ENCODE measurements at places on chromosomes 12 and 14.

DNA sequence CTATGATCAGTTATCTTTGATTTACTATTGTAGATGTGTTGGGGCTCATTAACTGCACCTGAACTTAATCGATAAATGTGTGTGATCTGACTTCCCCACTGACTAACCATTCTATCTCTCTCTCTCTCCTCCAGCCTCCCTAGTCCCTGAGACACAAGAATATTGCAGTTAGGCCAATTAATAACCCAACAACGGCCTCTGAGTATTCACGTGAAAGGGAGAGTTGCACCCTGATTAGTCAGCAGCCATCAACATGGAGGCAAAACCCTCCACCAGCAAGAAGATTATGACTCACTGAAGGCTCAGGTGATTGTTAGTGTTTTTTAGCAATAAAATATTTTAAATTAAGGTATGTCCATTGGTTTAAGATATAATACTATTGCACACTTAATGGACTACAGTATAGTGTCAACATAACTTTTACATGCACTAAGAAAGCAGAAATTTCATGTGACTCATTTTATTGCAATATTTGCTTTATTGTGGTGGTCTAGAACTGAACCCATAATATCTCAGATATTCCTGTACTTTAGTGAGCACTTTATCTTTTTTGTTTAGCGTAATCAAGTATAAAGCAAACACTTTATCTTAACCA, 77.1 kb upstream of the PTGDR start:
- DNase-seq, result no peak

- DNase-seq, result peak; percentile 51
Observed at GRCh38 chr12:7832059-7832696, 40.5 kb downstream of the SLC2A14 start.

DNA sequence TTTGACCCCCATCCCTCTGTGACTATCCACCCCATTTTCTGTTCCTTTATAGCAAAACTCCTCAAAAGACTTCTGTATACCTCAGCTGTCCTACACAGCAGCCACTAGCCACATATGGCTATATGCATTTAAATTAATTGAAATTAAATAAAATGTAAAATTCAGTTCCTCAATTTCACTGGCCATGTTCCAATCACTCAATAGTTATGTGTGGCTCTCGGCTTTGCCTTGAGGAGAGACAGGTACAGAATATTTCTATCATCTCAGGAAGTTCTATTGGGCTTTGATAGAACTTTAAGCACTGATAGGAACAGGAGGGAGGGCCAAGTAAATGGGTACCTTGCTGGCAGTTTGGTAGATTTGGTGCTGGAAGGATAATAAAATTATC, 280.3 kb upstream of the AMIGO2 start:
- no peak for DNase-seq

DNA sequence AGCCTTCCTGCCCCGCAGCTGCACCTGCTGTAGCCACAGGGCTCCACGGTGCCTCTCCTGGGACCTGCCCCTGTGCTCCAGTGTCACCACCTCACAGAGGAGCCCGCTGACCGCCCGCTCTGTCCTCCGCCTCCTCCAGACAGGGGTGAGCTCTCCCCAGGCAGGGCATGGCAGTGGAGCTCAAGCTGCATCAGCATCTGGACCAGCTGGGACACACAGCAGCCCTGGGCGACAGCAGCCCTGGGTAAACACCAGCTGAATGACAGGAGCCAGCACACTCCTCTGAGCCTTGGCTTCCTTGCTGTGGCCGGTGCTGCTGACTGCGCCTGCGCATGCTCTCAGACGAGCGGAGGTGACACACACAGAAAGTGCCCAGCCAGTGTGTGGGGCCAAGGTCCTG, 22.0 kb downstream of the CHGA start:
- no peak for DNase-seq

- DNase-seq, result no peak
Observed at GRCh38 chr14:56422703-56423213, 156.8 kb upstream of the TMEM260 start.

DNA sequence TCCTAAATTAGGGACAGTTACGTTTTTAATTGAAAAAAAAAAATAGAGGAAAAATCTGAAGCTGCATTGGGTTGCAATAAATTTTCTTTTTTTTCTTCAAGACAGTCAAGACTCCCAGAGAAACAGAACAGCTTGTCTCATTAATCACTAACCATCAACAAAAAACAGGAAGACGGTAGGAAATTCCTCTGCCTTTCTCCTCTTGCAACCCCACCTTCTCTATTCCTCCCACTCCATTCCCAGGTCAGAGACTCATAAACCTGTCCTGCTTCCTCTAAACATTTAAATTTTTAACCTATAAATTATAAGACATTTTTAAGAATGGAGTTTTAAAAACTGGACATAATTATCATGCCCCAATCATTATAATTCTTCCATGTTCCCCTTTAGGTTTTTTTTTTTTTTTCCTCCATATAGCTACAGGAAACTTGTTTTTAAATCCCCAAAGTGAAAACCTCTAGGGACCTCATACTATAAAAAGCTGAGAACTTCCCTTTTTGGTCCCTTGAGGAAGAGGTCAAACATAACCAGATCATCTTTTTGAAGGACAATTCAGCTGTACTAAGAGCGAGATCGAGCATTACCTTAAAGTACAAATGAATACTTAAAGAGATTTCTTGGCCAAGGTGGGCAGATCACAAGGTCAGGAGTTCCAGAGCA, 36.0 kb downstream of the CPM start:
- no peak for DNase-seq

DNA sequence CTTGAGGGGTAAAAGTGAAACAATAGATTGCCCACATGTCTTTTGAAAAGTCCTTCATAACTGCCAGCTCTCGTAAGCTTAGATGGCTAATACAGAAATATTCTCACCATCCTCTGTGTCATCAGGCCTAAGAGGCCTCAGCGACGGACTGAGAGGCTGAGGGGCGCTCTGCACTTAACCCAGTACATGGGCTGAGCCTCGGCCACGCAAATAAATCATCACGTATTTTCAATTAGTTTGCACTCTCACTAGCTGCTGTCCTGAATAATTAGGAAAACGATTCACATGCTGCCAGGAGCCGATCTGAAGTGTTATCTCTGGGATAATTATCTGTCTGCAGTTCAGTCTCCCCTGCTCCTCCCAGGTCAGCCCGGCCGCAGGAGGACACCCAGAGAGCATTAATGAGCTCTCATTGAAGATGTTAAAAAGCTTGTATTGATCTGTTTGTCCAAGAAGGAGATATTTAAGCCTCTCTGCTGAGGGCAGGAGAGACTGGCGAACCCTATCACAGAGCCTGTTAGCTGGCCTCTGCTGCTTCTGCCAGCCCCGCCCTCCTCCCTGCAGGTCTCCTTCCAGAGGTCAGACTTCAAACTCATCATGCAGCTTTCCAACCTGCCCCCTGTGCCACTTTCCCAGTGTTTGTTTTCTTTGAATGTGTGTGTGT, 1051.3 kb downstream of the VRK1 start:
- DNase-seq, result no peak

- no peak for DNase-seq
Observed at GRCh38 chr12:77007476-77007875, 57.9 kb downstream of the E2F7 start.

Measured in bone marrow (tissue), 2 donors.